Left cardiac atrium (tissue), 4 donors: ENCODE measurements at places on chromosomes 2 and 18. TPM values are rescaled to one million over a fixed set of nuclear protein-coding genes. Genes with fewer than 3 reads are reported as not detected.

GRCh38 chr18:57748770-57749603 is 54.1 kb downstream of the ATP8B1 start:
- no peak for DNase-seq

Gene DUSP19
- 10.5 TPM for total RNA-seq

DNA sequence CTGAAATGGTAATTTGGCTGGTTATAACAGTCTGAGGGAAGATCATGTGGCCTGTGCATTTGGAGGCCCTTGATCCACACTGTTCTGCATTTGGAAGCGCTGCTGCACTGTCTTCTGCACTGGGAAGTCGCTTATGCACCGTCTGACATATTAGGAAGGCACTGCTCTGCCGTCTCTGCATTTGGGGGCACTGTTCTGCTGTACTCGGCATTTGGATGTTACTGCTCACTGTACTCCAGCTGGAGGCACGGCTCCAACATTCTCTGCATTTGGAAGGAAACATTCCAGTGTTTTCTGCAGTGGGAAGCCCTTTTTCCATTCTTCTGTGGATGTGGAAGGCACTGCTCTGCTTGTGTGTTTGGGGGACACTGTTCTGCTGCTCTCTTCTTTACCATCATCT is 9.6 kb upstream of the PROM2 start:
- DNase-seq: no peak

GRCh38 chr18:77337604-77338003 is 88.0 kb downstream of the GALR1 start:
- no peak for DNase-seq

DNA sequence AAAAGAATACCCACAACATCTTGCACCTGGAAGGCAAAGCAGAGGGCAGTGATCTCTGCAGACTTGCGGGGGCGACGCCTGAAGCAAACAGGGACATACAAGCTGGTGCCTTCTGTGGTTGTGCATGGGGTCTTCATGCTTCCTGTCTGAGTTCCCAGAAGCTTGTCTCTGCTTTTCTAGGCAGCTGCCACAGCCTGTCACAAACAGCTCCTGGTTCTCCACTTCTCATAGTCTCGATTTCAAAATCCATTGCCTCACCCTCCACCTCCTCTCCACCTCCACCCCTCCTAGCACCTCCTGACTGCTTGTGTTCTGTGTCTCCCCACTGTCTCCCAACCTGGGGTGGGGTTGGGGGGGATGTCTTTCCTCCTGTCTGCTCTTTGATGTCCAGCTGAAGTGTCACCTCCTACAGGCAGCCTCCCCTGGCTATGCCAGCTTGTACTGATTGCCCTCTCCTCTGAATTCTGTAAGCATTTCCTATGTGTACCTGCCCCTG is 1.7 kb upstream of the PROC start:
- DNase-seq: no peak

DNA sequence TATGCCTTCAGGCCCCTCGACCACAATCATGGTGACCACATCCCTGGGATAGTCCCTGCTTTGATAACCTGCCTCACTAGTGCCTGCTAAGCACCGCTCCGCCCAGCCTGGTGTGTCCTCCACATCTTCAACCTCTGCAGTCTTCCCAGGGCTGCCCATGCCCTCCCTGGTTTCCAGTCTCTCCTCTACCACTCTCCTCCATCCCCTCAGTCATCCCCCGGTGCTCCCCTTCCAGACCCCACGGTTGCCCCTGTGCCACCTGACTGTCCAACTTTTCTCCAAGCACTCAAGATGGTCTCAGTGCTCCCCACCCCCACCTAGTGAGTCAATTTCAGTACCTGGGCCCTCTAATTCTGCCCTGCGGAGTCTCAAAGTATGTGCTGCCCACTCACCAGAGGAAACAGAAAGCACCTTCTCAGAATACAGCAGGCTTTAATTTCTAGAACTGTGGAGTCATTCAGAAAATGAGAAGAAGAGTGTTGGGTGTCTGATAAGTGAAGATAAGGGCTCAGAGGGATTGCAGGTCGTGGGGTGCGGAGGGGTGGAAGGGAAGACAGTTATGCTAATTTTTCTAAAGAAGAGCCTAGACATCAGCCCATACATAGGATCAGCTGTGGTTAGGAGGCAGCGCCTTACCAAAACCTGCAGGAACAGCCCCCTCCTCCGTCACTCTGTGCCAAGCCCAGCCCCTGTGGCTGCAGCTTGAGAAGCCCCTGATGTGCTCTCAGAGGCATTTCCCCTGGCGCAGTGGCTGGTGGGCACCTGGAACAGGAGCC is 53.6 kb upstream of the CAB39 start:
- DNase-seq: no peak
